ENCODE measurements at places on chromosomes 12 and 14. TPM values are rescaled to one million over a fixed set of nuclear protein-coding genes. Genes with fewer than 3 reads are reported as not detected.

MSRB3 gene
- 5.3 TPM for total RNA-seq

USP44 gene
- 4.4 TPM for total RNA-seq

ARL1 gene
- 54.7 TPM for total RNA-seq

CSRP2 gene
- 38.3 TPM for total RNA-seq

CPNE8 gene
- total RNA-seq, result 13.1 TPM

EML1 gene
- 38.5 TPM for total RNA-seq

SAMD15 gene
- total RNA-seq, result 20.8 TPM

CLEC7A gene
- 2.1 TPM for total RNA-seq

OR6C6 gene
- not detected for total RNA-seq

CD4 gene
- total RNA-seq, result 4.8 TPM

SLC5A8 gene
- total RNA-seq, result 0.46 TPM

TSPAN19 gene
- total RNA-seq, result 0.92 TPM

HHIPL1 gene
- total RNA-seq, result 6.9 TPM

SLC38A6 gene
- 78.7 TPM for total RNA-seq

TAS2R46 gene
- 3.2 TPM for total RNA-seq

DDX11 gene
- 13.8 TPM for total RNA-seq

CFAP54 gene
- 36.0 TPM for total RNA-seq

SLC17A8 gene
- total RNA-seq, result 10.1 TPM

NKX2-1 gene
- total RNA-seq, result 21.5 TPM

SIVA1 gene
- total RNA-seq, result 20.3 TPM

GALNT8 gene
- total RNA-seq, result 48.0 TPM

ADAMTS20 gene
- total RNA-seq, result 0.46 TPM

TMEM30B gene
- 0.23 TPM for total RNA-seq

BATF gene
- 1.6 TPM for total RNA-seq

PLEKHG7 gene
- total RNA-seq, result not detected

RGS6 gene
- total RNA-seq, result 10.6 TPM

TMTC1 gene
- 42.4 TPM for total RNA-seq

GLT8D2 gene
- 11.5 TPM for total RNA-seq

KRT7 gene
- total RNA-seq, result not detected

GRIP1 gene
- 69.2 TPM for total RNA-seq

AQP6 gene
- total RNA-seq, result 0.46 TPM

TAS2R7 gene
- total RNA-seq, result 0.69 TPM

ITFG2 gene
- total RNA-seq, result 14.5 TPM

TAS2R31 gene
- total RNA-seq, result 8.1 TPM

KLRC2 gene
- 4.4 TPM for total RNA-seq

ABCC9 gene
- total RNA-seq, result 22.8 TPM

KRT81 gene
- total RNA-seq, result 0.23 TPM

ETV6 gene
- total RNA-seq, result 4.4 TPM

AKAP6 gene
- total RNA-seq, result 161 TPM

Measured in diencephalon (tissue), 1 donor.